ENCODE measurements at places on chromosomes 5 and 9. TPM values are rescaled to one million over a fixed set of nuclear protein-coding genes. Genes with fewer than 3 reads are reported as not detected.

NKD2 gene
- 1.6 TPM for total RNA-seq

CDKN2A gene
- total RNA-seq = 0.55 TPM

DMRT3 gene
- not detected for total RNA-seq

CDH6 gene
- total RNA-seq = 1.3 TPM

DNA sequence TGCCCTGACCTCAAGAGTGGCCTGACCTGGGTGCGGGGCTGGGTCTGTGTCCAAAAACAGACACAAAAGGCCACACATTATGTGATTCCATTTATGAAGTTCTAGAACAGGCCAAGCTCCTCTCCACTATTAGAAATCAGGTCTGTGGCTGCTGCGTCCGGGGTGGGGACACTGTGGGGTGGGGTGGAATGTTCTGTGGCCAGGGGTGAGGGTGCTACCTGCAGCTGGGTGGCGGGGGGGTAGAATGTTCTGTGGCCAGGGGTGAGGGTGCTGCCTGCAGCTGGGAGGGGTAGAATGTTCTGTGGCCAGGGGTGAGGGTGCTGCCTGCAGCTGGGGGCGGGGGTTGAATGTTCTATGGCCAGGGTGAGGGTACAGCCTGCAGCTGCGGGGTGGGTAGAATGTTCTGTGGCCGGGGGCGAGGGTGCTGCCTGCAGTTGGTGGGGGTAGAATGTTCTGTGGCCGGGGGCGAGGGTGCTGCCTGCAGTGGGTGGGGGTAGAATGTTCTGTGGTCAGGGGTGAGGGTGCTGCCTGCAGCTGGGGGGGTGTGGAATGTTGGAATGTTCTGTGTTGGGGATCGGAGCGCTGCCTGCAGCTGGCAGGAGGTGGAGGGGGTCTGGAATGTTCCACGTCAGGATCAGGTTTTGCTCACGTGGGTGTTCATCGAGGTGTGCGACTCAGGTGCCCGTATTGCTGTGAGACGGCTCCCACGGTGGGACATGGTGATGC lies 8.3 kb downstream of the LCN12 start:
- DNase-seq = no peak

DNA sequence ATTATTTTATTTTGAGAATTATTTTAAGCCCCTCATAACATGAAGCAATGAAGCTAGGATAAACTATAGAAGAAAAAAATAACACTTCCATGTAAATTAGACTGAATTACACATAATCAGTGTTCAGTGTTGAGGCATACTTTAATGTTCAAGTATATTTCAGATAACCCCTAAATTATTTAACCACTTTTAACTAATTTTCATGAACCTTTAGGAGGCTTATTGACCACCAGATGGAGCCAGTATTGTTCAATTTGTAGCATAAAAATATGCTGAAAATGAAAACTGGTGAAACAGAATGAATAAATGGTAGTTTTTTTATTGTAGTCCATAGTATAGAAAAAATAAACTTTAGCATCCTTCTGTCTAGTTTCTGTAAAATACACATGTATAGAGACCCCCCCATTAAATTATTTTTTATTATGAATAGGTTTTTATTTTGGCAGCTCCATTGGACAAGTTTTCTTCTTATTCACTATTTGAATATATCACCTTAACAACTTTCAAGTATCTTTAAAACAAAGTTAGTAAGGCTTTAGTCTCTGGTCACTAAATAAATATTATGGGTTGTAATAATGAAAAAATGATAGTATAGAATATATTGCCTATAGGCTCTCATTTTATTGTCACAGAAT lies 190.1 kb downstream of the CWC27 start:
- DNase-seq = no peak

DNA sequence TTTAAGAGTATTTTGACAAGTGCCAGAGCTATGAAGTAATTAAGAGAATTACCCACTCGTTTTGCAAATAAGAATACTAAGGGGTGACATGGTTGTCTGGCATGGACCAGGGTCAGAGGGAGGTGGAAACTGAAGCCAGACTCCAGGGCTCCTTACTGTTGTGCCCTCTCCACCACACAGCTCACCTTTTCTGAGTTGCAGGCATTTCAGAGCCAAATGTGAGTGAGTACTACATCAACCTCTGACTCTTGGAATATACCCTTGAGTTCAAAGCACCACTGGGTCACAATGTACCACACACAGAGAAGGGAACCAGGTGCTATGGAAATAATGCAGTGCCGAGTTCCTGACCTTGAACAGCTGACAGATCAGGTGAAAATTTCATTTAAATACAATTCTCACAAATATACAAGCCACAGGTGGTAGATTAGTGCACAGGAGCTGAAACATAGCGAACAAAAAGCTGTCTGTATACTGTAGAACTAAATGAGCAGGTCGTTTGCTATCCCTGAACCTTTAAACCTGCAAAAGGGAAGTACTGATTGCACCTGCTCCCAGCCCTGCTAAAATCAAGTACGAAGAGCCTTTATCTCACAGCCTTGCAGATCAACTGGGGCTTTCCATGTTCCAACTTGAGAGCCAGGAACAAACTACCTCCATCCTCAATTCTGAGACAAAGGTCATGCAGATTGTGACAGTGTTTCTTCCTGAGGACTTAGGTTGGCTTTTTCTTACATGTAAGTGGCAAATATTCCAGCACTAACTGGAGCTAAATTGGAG lies 57.0 kb downstream of the GOLM1 start:
- no peak for DNase-seq

GRCh38 chr5:97142521-97143254 lies at the start of gene LIX1:
Gene LIX1, minus strand, starts transcription at chr5:97142611. Its CDS starts 35 bp downstream, at chr5:97142576.
- no peak for DNase-seq

DNA sequence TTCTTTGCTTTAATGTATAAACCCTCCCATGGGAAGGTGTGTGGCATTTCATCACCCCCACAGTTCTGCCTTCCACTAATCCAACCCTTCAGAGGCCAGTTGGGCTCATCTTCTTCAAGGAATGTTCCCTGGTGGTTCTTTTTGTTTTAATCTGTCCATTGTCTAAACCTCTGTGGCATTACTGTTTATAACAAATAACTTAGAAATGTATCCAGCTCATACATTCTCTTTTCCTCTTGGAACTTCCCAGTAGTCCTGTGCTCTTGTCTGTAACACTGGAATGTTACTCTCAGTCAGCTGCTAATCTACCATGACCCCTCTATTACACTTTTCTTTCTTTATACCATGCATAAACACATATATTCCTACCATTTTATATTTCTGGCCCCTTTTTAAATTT lies 213.5 kb upstream of the TARS1 start:
- no peak for DNase-seq

- no peak for DNase-seq
These were observed 1077.9 kb upstream of the C9orf72 start for GRCh38 chr9:28651050-28651722.

All from left lobe of liver (tissue), 2 donors.